ENCODE measurements at places on chromosomes 2 and 18. TPM values are rescaled to one million over a fixed set of nuclear protein-coding genes. Genes with fewer than 3 reads are reported as not detected.

- H3K36me3 ChIP-seq: peaks cover 5% of the 10 kb centered on the region
- H3K4me3 ChIP-seq: no peak overlapping the region
- no peak overlapping the region for H3K27ac ChIP-seq
- no peaks in the 10 kb centered on the region for H3K27me3 ChIP-seq
These were observed 67.9 kb downstream of the C2orf74 start for GRCh38 chr2:61229936-61230335.

GRCh38 chr2:237743561-237744269, 54.9 kb upstream of the RBM44 start:
- H3K27ac ChIP-seq: peak overlapping the region; percentile 43
- H3K4me1 ChIP-seq: peaks cover 12% of the 10 kb centered on the region
- DNase-seq: no peak
- H3K36me3 ChIP-seq: no peaks in the 10 kb centered on the region
- H3K27me3 ChIP-seq: no peaks in the 10 kb centered on the region
- H3K4me3 ChIP-seq: no peak overlapping the region

DNA sequence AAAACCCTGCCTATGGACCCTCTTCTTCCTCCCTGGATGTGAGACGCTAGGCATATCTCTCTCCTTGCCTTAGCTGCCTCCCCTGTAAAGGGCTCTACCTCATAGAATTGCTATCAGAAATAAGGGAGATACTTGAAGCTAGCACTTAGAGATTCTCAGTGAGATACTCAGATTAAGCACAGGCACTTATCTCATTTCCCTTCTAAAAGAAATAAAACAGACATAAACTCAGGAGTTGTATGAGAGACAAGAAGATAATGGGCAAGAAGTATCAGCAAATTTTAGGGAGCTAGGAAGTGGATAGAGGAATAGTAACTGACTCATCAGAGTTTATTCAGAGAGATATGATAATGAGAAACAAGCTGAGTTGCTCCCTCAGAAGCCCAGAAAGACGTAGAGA, 131.0 kb downstream of the SP3 start:
- no peaks in the 10 kb centered on the region for H3K4me1 ChIP-seq
- DNase-seq: no peak
- H3K27me3 ChIP-seq: no peaks in the 10 kb centered on the region
- H3K36me3 ChIP-seq: no peaks in the 10 kb centered on the region

DNA sequence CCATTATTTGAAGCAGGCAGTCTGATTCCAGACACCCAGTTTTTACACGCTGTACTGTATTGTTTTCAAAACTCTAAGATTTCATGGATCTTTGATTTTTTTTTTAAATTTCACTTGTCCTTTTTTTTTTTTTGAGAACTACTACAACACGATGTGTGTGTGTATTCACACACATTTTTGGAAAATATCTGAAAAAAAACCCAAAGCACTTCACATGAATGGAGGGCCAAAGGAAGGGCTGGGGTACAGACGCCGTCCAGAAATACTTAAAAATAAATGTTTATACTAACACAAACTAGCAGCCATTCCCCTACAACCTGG, 314 bp upstream of the SSB start:
- no peaks in the 10 kb centered on the region for H3K36me3 ChIP-seq
- no peaks in the 10 kb centered on the region for H3K4me1 ChIP-seq
- H3K4me3 ChIP-seq: peak overlapping the region; percentile 92
- H3K27ac ChIP-seq: peak overlapping the region; percentile 85

DNA sequence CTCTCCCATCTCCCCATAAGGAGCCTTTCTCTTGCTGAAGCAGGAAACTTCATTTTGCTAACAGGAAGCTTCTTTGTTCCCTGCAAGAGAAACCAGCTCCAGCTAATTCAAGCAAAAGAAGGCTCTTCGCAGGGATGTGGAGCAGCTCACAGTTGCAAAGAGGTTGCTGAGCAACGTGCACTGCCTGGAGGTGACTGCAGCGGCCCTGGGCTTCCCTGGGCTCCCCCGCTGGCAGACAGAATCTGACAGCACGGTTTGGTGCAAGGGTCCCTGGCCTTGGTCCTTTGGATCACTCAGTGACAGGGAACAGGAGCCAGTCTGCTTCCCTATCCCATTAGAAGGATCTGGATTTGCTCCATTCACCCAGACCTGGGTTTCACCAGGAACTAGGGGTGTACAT, 25.8 kb downstream of the GPR55 start:
- peak; percentile 17 for DNase-seq
- no peaks in the 10 kb centered on the region for H3K36me3 ChIP-seq
- no peaks in the 10 kb centered on the region for H3K27me3 ChIP-seq
- no peak overlapping the region for H3K27ac ChIP-seq

The RUFY4 gene
- total RNA-seq: not detected

The ANKRD30BL gene
- not detected for total RNA-seq

All from colonic mucosa (tissue), 4 donors.